ENCODE measurements at places on chromosomes 6 and 20.
A peak's percentile ranks its signal among the peaks of the same experiment; 100 is the strongest.

DNA sequence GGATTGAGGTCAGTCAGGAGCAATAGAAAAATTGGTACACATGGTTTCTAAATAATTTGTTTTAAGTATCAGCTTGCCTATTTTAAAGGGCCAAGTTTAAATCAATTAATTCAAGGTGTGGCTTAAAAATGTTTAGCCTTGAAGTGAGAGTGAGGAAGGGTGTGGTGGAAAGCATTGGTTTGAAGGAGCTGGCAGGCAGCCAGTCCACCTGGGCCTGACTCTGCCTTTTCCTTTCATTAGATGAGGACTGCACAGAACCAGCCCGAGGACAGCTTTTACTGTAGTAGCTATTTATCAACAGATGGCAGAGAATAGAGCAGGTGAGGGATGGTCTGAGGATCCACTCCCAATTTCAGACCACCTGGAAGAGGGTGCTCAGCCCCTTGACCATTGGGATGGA, 42.4 kb downstream of the DHX35 start:
- no peak for DNase-seq

- DNase-seq, result no peak
Measured at GRCh38 chr6:30446259-30446658, 43.0 kb upstream of the HLA-E start.

DNA sequence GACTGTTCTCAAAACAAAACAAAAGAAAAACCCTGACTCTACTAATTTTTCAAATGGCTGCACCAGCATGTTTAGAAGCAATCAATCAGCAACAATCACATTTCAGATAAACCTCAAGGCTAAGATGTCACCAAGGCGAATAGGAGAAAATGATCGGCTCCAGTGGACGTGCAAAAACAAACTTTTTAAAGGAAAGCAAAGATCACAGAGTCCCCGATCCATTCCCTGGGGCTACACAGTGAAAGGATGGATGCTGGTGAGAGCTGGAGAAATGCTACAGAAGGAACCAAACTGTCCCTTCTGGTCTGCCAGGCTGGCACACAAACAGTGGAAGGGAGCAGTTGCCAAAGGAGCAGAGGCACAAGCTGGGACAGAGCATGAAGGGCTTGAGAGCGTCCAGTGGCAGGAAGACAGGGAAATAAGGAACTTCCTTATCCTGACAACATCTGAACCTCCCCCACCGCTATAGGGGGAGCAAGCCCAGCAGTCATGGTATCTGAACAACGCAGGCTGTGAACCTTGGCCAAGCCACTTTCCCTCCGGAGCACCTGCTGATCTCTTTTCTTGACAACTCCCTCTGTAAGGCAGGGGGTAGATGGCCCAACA, 73.7 kb upstream of the HIVEP1 start:
- DNase-seq, result peak; percentile 0

GRCh38 chr6:25138934-25139415, 140.2 kb upstream of the CARMIL1 start:
- DNase-seq, result no peak

DNA sequence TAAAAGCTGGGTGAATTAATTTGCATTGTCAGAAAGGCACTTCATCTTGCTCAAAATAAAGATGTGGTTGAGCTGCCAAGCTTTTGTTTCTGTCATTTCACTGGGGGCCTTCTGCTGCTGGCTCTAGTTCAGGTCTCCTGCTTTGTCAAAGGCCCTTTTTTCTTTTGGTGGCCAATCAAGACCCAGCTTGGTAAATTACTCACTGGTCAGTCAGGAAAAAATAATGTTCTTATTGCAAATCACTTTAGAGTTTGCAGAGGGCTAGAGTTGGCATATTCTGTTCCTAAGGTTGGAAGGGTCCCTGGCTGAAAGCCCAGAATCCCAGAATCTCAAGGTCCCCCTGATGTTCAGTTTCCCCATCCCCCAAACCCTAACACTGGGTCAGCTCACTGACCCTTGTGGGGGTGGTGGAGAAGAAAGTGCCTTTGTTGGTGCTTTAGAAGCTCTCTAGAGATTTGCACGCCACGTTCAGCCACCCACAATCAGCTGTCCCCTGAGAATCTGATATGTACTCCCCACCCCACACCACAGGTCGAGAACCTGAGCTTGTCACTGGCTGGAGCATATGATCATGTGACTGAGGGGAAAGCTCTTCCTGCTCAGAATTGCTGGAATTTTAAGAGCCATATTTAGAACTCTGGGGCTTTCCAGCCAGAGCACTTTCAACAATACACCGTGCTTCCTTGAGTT, 21.7 kb upstream of the BNIP5 start:
- peak; percentile 57 for DNase-seq

DNA sequence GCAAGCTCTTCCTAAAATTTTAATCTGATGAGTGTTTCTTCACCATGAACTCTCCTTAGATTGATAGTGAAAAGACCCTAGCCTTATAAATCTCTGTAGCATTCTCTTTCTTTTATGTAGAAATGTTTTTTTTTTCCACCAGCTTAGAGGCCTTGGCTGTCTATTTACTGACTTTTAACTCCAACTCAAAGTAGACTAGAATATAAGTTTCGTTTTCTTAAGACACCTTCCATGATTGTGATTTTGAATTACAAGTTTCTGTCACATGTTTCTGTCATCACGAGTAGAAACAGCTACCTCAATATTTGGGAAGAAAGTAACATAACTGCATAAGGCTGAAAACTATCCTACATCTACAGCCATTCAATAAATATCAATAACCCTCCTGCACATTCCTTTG, 17.8 kb downstream of the ADGRF4 start:
- no peak for DNase-seq

DNA sequence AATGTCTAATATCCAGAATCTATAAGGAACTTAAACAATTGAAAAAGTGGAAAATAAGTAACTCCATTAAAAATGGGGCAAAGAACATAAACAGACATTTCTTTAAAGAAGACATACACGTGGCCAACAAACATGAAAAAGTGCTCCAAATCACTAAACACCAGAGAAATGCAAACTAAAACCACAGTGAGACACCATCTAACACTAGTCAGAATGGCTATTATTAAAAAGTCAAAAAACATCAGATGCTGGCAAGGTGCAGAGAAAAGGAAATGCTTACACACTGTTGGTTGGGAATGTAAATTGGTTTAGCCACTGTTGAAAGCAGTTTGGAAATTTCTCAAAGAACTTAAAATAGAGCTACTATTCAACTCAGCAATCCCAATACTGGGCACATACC, 169.2 kb upstream of the MANEA start:
- DNase-seq, result no peak

DNA sequence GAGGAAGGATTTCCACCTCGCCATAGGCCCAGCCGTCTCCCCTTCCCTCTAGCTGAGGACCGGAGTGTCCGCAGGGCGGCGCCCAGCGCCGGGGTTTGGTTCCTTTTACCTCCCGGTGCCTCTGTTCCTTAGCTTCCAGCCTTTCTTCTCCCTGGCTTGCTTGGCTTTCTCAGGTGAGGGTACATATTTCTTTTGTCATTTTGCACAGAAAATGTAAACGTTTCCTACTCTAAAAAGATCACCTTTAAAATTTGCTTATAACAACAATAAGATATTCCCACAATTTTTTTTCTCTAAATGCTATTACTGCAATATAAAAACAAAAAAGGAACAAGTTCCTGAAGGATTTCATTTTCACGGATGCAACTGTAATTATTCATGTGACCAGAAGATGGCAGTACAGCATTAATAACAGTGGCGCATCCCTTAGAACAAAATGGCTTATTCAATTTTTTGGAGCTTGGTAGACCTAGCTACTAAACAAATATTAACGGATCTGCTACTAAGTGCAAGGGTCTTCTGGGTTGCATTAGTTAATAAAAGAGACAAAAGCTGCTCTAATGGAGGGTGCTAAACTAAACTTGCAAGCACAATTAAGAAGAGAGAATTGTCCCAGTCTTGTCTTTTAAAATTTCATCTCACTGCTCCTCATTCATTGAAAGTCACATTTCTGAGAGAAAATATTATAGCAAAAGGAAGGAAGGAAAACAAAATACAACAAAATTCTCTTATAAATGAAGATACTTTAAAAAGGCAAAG, 172.9 kb downstream of the ADGRG6 start:
- DNase-seq, result peak; percentile 27

- no peak for DNase-seq
Measured at GRCh38 chr20:8547035-8547650, 415.1 kb downstream of the PLCB1 start.

GRCh38 chr20:32957459-32957858, 46.8 kb downstream of the SUN5 start:
- no peak for DNase-seq

- no peak for DNase-seq
Measured at GRCh38 chr6:17397764-17398194, 4.4 kb downstream of the CAP2 start.

GRCh38 chr6:54900666-54901065, 54.1 kb downstream of the FAM83B start:
- DNase-seq, result no peak

- DNase-seq, result no peak
Measured at GRCh38 chr20:1804554-1804956, 90.7 kb upstream of the SIRPA start.

GRCh38 chr6:104896914-104897313, 37.2 kb upstream of the HACE1 start:
- DNase-seq, result no peak

DNA sequence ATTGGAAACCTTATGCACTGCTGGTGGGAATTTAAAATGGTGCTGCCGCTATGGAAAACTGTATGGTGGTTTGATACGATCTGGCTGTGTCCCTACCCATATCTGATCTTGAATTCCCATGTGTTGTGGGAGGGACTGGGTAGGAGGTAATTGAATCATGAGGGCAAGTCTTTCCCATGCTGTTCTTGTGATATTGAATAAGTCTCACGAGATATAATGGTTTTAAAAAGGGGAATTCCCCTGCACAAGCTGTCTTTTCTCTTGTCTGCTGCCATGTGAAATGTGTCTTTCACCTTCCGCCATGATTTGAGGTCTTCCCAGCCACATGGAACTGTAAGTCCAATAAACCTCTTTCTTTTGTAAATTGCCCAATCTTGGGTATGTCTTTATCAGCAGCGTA, 4.9 kb downstream of the TAP2 start:
- no peak for DNase-seq

GRCh38 chr6:170185175-170185978, 105.5 kb downstream of the DLL1 start:
- no peak for DNase-seq

DNA sequence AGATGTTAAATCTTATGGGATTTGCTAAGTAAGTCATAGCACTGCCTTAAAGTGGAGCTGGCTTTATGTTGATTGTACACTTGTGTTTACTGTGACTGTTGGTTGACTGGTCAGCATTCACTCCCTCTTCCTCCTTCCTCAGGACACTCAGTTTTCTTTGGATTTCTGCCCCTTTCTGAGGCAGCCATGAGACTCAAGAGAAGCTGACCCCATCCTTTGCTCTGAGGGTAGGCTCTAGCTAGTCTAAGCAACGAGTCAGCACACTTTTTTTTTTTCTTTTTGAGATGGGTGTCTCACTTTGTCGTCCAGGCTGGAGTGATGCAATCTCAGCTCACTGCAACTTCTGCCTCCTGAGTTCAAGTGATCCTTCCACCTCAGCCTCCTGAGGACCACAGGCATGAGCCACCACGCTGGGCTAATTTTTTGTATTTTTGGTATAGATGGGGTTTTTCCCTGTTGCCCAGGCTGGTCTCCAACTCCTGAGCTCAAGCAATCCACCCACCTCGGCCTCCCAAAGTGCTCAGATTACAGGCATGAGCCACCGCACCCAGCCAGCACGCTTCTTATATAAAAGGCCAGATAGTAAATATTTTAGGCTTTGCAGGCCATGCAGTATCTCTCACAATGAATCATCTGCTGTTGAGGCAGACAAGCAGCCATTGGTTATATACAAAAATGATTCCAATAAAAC, 191.4 kb downstream of the NFATC2 start:
- DNase-seq, result no peak

DNA sequence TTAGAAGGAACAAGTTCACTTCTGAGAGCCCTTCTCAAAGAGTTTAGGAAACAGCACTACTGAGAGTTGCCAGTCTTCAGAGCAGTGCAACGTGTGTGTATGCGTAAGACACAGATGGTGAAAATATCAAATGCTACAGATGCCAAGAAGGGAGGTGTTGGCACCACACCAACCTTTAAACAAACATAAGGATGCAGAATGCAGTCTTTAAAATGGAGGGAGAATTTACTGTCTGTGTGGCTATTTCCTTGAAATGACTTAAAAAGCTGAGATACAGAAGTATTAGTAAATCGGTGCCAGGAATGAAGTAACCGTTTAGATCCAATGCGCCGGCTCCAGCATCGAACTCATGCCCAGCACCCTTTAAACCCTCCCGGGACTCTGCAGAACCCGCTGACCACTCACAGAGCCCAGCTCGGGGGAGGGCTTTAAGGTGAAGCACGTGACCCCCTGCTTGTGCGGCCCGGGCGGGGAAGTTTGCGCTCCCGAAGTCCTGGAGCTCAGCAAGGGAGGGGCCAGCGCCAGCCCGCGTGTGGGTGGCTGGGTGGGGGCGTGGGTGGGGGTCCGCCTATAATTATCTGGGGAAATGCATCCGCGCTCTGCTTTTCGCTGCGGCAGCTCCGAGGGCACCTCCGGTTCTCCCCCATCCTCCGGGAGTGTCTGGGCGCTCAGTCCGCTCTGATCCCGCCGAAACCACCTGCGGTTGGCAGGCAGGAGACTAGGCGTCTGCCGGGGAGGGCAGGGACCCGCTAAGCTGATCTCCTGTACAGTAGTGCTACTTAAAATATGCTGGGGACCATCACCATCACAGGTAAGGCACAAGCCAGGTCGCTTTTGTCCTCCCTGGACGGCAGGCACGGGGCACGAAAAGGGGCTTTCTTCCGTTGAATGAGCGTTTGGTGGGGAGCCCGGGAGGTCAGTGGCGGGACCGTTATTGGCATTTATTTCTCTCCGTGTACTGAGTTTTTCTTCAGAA, 66.0 kb downstream of the ZBTB2 start:
- no peak for DNase-seq

DNA sequence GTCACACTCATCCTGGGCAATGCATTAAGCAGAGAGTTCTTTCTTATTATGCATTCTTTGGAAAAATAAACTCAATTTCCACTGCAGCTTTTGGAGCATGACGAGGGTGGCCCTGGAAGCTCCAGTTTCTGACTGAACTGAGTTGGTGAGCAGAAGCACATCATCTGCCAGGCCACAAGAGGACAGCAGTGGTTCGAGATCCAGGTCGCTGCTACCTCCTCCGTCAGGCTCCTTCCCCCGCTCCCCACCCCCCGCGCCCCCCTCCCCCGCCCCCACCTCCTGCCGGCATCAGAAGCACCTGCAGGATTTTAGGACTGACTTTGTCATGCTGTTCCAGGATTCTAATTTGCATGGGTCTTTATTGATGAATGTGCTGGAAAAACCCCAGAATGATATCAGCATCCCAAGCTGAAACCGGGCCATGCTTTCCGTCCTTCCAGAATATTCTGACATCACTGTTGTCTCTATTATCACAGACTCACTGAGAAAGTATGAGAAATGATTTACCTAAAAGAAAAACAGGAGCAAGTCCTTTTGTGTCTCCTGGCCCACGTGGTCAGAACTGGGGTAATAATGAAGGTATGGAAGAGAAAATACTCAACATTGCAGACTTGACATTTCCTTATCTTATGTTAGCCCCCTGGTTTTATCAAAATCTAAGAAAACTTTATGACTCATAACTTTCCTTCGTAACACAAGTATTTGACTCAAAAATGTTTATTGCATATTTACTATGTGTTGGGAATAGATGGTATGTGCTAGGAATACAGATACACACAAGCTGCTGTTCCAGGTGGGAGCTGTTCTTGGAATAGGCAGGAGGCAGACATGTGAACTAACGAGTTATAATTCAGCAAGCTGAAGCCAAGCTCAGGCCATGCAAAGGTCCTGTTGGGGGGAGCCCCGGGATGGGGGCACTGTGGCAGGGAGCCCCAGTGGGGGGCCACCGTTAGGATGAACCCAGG, 220.2 kb upstream of the EXOC2 start:
- peak; percentile 3 for DNase-seq

Measured in midbrain (tissue), 1 donor.